ENCODE measurements at places on chromosomes 12 and 14.
A peak's percentile ranks its signal among the peaks of the same experiment; 100 is the strongest.

- no peak for DNase-seq
Measured at GRCh38 chr12:82710741-82711140, 24.0 kb downstream of the TMTC2 start.

GRCh38 chr14:90726656-90727055 is 89.6 kb downstream of the TTC7B start:
- DNase-seq, result no peak

GRCh38 chr12:127165567-127166392 is 1101.2 kb upstream of the TMEM132C start:
- peak; percentile 67 for DNase-seq

DNA sequence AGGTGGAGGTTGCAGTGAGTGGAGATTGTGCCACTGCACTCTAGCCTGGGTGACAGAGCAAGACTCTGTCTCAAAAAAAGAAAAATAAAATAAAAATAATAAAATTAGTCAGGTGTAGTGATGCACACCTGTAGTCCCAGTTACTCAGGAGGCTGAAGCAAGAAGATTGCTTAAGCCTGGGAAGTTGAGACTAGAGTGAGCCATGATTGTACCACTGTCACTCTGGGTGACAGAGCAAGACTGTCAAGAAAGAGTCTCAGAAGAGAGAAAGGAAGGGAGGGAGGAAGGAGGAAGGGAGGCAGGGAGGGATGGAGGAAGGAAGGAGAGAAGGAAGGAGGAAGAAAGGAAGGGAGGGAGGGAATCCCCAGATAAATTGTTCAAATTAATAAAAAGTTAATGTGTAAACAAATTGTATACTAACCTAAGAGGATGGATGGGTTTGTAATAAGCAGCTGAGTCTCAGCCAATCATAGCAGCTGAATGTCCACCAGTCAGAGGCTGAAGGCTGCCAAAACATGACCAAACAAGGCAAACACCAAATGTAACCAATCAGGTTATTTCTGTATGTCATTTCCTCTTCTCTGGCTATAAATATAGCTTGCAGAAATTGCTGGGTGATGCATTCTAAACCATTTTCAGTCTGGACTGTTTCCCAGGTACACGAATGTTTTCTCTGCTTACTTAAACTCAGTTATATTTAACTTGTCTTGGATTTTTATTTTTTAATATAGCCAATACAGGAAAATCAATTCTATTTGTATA is 6.1 kb upstream of the CDCA4 start:
- no peak for DNase-seq

GRCh38 chr12:104155711-104156555 is 17.9 kb upstream of the NFYB start:
- DNase-seq, result no peak

- no peak for DNase-seq
Measured at GRCh38 chr12:2008677-2009076, 4.4 kb upstream of the DCP1B start.

DNA sequence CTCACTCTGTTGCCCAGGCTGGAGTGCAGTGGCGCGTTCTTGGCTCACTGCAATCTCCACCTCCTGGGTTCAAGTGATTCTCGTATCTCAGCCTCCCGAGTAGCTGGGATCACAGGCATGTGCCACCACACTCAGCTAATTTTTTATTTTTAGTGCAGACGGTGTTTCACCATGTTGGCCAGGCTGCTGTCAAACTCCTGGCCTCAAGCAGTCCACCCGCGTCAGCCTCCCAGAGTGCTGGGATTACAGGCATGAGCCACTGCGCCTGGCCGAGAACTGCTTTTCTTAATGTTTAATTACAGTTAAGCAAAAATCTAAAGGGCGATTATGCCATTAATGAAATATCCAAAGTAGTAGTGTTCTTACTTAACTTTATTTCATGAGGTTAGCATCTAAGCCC is 13.6 kb downstream of the YARS2 start:
- DNase-seq, result no peak

- DNase-seq, result no peak
Measured at GRCh38 chr12:132545164-132545953, 55.4 kb downstream of the FBRSL1 start.

DNA sequence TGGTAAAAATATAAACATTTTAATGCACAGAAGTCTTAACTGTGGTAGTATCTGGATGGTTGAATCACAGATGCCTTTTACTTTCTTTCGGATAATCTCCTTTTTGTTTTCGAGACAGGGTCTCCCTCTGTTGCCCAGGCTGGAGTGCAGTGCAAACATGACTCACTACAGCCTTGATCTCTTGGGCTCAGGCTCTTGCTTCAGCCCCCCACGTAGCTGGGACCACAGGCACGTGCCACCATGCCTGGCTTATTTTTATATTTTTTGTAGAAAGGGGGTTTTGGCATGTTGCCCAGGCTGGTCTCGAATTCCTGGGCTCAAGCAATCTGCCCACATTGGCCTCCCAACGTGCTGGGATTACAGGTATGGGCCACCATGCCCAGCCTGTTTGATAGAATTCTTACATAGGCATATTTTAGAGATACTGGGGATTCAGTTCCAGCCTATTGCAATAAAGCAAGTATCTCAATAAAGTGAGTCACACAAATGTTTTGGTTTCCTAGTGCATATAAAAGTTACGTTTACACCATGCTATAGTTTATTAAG is 99.2 kb downstream of the SNAPC1 start:
- DNase-seq, result no peak

DNA sequence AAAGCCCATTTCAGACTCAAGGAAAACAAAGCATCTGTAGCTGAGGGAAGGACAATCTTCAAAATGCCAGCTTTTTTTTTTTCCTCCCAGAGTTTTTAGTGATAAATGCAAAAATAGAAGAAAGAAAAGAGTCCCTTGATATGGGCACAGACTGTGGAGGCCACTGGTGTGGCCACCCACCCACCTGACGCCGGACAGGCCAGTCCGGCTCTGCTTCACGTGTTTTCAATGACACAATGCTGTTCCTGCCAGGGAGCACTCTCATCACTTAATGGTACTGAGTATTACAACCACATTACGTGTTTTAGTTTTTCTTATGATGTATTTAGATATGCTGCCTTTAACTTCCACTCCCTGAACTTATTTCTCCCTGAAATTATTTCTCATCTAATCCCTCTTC is 155.7 kb upstream of the HIF1A start:
- no peak for DNase-seq

- DNase-seq, result no peak
Measured at GRCh38 chr12:18358077-18358476, 96.8 kb downstream of the PIK3C2G start.

All from stimulated activated CD8-positive, alpha-beta memory T cell treated with anti-CD3 and anti-CD28 coated beads, Interleukin-4, amount 100 ng/mL, for 24 hours (primary cell).